ACHN (cell line): ENCODE measurements at places on chromosomes 4 and X.

- DNase-seq = no peak
These were observed 1.3 kb upstream of the CXorf65 start for GRCh38 chrX:71107762-71108360.

- no peak for DNase-seq
These were observed at the start of gene TASL for GRCh38 chrX:30577362-30577991. Gene TASL (minus strand): TSS chrX:30577766. CDS start chrX:30560355, 17,411 bp downstream.

DNA sequence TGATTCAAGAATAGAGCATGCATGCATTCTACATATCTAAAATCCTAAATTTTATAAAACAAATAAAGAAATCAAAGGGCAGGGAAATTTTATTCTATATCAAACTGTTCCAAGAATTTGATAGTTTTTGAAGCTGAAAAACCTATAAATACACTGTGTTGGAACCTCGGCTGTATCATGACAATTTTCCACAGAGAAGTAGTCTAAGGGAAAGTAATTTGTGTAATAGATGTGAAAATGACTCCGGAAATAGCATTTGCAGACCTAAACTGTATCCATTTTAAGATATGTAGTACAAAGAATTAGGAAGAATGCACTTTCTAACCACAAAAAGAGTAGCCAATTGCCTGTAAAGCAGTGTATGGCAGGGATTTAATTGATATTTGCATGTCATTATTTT, 112.5 kb upstream of the WDR17 start:
- DNase-seq = no peak

- peak; percentile 41 for DNase-seq
These were observed 96.4 kb downstream of the EMCN start for GRCh38 chr4:100421361-100421978.

DNA sequence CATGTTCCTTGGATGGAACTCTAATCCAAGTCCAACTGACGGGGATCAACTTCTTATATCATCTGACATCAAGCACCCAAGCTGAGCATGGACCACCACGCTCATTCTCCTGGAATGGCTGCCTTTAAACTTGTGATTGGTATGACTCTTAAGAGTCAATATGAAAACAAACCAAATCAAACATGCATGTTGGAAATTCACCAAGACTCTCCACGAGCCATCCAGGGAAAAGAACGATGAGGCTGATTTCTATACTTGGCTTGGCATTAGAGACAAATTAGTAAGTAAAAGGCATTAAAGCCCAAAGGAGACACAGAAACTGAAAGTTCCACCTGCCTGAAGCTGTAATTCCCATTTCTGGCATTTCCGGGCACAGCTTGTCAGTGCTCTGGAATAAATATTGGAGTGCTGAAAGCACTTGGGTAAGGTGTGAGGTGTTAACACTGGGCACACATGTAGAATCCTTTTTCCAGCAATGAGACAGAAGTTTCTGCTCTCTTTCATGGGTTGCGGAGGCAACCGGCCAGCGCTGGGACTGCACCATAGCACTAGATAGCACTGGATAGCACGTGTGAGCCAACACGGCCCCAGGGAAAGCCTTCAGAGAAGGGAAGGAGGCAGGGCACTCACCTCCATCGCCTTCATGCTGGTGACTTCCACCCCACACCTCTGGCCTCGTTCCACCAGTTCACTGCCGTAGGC, 42.1 kb upstream of the CENPU start:
- DNase-seq = no peak

DNA sequence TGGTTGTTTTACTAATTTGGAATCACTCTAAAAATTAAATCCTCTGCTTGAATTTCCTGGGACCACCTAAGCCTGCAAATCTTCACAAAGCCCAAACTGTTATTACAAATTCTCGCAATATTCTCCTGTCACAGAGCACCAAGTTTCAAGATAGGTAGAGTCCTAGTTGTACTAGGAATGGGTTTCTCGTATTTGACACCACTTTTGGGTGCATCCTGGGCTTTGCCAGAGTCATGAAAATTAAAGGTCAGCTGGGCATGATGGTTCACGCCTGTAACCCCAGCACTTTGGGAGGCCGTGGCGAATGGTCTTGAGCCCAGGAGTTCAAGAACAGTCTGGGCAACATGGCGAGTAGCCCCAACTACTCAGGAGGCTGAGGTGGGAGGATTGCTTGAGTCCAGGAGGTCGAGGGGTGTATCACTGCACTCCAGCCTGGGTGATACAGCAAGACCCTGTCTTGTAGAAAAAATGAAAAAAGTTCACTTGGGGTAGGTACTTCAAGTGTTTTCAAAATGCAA, 30.6 kb upstream of the MANBA start:
- DNase-seq = no peak

- no peak for DNase-seq
These were observed 352.6 kb downstream of the NR3C2 start for GRCh38 chr4:148089624-148090023.
